Upper lobe of right lung (tissue), 1 donor: ENCODE measurements at places on chromosomes 11 and 22. TPM values are rescaled to one million over a fixed set of nuclear protein-coding genes. Genes with fewer than 3 reads are reported as not detected.

The CRYBB3 gene
- total RNA-seq = 0.72 TPM

GRCh38 chr22:46112405-46112804 lies 37.9 kb upstream of the PPARA start:
- H3K27ac ChIP-seq = peak overlapping the region; percentile 34
- peaks cover 44% of the 10 kb centered on the region for H3K36me3 ChIP-seq
- peaks cover 49% of the 10 kb centered on the region for H3K4me1 ChIP-seq

- no peaks in the 10 kb centered on the region for H3K36me3 ChIP-seq
- peaks cover 18% of the 10 kb centered on the region for H3K27me3 ChIP-seq
- no peak overlapping the region for H3K4me3 ChIP-seq
- no peak overlapping the region for H3K27ac ChIP-seq
- H3K4me1 ChIP-seq = peaks cover 14% of the 10 kb centered on the region
- DNase-seq = no peak
These were observed 1.2 kb downstream of the TUBA8 start for GRCh38 chr22:18111759-18112330.

The DESI1 gene
- 29.5 TPM for total RNA-seq

GRCh38 chr11:37926772-37927171 lies 1328.7 kb upstream of the RAG2 start:
- no peaks in the 10 kb centered on the region for H3K27me3 ChIP-seq
- H3K4me1 ChIP-seq = no peaks in the 10 kb centered on the region
- no peaks in the 10 kb centered on the region for H3K36me3 ChIP-seq
- DNase-seq = no peak

The RSF1 gene
- 62.5 TPM for total RNA-seq

The CATSPER1 gene
- 3.4 TPM for total RNA-seq

GRCh38 chr11:43918662-43919061 lies 23.8 kb upstream of the C11orf96 start:
- peaks cover 19% of the 10 kb centered on the region for H3K4me1 ChIP-seq
- H3K36me3 ChIP-seq = peaks cover 31% of the 10 kb centered on the region
- DNase-seq = no peak
- H3K4me3 ChIP-seq = no peak overlapping the region
- H3K27ac ChIP-seq = no peak overlapping the region

GRCh38 chr11:106585061-106585460 lies 433.2 kb downstream of the GUCY1A2 start:
- H3K4me3 ChIP-seq = no peak overlapping the region
- DNase-seq = no peak
- H3K36me3 ChIP-seq = no peaks in the 10 kb centered on the region

The SLC22A8 gene
- total RNA-seq = not detected

DNA sequence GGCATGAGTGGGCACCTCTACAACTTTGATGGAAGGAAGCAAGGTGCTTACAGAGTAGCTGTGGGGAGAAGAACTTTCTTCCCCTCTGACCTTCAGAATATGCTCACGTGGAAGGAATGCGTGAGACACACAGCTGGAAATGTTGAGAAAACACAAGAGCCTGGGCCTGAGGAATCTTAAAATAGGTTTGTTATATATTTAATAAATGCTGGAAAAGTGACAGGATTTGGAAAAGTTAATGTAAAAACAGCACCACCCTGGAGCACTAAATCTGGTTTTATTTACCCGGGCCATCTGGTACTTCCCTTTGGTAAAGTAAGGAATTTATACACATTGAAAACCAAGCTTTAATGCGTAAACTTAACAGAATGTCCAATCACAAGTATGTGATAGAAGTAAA lies 14.0 kb upstream of the AMPD3 start:
- H3K27me3 ChIP-seq = no peaks in the 10 kb centered on the region
- no peaks in the 10 kb centered on the region for H3K36me3 ChIP-seq
- H3K27ac ChIP-seq = no peak overlapping the region
- H3K4me1 ChIP-seq = no peaks in the 10 kb centered on the region
- DNase-seq = no peak

GRCh38 chr22:45240104-45240809 lies 437 bp downstream of the KIAA0930 start:
- H3K36me3 ChIP-seq = no peaks in the 10 kb centered on the region
- H3K4me3 ChIP-seq = peak overlapping the region; percentile 68
- no peaks in the 10 kb centered on the region for H3K27me3 ChIP-seq
- DNase-seq = peak; percentile 80

The TSPAN18 gene
- 46.4 TPM for total RNA-seq

DNA sequence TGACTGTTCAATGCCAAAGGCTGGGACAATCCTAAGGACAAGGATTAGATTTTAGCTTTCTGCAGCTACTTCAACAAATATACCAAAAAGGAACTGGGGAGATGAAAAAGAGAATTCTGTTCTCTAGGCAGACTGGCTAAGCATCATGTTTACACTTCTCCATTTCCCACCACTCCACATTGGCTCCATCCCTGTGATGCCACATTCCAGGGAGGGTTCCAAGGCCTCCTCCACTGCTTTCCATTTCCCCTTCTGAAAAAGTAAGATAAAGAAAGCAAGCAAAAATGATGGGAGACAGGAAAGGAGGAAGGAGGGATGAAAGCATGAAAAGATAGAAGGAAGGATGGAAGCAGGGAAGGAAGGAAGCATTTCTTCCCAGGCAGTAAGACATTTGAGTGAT lies 315.8 kb downstream of the BLID start:
- no peak for DNase-seq
- no peak overlapping the region for H3K27ac ChIP-seq
- H3K4me3 ChIP-seq = no peak overlapping the region
- no peaks in the 10 kb centered on the region for H3K36me3 ChIP-seq
- H3K4me1 ChIP-seq = no peaks in the 10 kb centered on the region

DNA sequence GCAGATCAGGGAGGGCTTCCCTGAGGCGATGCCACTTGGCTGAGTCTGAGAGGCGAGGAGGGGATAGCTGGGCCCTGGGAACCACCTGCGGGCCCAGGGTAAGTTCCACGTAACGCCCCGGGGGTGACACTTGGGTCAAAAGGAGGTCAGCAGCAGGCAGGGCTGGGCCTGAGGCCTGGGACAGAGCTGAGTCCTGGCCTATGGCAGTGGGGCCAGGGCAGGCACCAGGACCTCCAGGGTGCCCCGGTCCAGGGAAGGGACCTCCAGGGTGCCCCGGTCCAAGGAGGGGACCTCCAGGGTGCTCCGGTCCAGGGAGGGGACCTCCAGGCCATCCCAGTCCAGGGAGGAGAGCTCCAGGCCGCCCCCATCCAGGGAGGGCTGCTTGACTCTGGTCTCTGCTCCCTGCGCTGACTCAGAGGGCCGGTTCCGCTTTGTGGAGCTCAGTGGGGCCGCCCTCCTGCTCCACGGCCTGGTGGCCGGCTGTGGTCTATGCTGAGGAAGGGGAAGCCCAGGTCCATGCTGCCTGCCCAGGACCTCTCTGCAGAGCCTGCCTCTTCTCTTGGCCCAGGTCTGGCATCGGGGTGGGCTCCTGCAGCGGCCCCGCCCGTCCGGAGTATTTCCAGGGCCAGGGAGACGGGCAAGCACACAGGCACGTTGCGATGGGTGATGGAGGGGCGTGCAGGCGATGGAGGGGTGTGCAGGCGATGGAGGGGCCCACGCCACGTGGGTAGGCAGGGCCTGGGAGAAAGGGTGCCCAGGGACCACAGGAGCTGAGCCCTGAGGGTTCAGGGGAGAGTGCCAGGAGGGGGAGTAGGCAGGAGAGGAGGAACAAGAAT lies 19.5 kb upstream of the WNT7B start:
- H3K36me3 ChIP-seq = no peaks in the 10 kb centered on the region
- H3K4me1 ChIP-seq = peaks cover 51% of the 10 kb centered on the region
- no peaks in the 10 kb centered on the region for H3K27me3 ChIP-seq
- H3K27ac ChIP-seq = peak overlapping the region; percentile 83
- H3K4me3 ChIP-seq = no peak overlapping the region

DNA sequence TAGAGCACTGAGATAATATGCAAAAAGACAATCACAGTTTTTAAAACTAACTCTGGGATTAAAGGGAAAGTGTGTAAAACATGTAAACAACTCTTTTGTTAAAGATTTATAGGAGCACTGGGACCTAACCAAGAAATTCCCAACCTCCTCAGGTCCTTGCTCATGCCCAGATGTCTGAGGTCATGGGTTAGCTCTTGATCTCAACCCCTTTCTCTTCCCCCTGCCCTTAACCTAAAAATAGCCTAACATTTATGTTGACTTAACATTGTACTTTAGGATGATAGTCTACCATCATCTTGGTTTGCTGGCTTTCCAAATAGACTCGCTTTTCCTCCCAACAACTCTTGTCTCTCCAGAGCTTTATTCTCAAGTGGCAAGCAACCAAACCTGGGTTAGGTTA lies 258.2 kb upstream of the FAT3 start:
- DNase-seq = no peak
- no peaks in the 10 kb centered on the region for H3K36me3 ChIP-seq
- H3K4me3 ChIP-seq = no peak overlapping the region
- H3K27me3 ChIP-seq = no peaks in the 10 kb centered on the region
- no peak overlapping the region for H3K27ac ChIP-seq

DNA sequence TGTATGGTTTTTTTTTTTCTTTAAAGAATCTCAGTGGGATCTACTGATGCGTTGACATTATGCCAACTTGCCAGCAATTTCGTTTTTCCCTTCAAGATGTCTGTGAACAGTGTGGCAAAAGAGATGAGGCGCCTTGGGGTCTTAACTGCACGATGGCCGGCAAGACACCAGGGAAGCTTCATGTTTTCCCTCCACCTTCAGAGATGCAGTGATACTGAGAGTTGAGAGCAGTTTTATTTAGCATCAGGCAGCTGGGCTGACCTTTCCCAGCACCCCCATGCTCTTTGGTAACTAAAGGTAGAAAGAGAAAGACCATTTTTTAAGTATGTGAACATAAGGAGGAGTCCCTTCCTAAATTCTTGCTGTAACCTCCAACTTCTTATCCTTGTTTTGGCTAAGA lies 11.7 kb upstream of the GRIK4 start:
- no peaks in the 10 kb centered on the region for H3K27me3 ChIP-seq
- H3K4me3 ChIP-seq = no peak overlapping the region
- DNase-seq = no peak
- no peak overlapping the region for H3K27ac ChIP-seq
- no peaks in the 10 kb centered on the region for H3K4me1 ChIP-seq

DNA sequence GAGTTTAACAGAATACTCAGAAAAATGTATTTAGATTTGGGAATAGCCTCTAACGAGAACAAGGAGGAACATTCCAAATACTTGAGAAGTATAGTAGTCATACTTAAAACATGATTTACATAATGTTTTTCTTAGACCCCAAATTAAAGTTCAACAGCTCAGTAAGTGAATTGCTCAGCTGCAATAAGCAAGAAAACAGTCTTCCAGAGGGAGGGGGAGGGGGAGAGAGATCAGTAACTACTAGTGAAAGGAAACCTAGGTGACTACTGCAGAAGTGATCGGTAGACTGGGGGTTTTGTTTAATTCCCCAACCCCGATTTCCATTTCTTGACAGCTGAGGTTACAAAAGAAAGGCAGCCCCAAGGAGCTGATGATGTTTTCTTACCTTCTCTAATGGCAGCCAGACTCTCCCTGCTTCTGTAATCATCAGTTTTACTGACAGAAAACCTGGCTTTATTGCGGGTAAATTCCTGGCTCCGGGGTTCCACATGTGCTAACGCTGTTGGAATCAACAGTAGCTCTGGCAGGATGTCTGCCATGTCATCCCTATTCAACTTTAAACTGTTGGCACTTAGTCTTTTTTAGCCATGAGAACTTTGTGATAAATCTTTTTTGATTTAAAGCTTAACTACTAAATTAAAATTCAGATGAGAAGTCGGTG lies 82.4 kb upstream of the BIRC3 start:
- H3K4me1 ChIP-seq = no peaks in the 10 kb centered on the region
- H3K27me3 ChIP-seq = no peaks in the 10 kb centered on the region
- no peak overlapping the region for H3K27ac ChIP-seq
- peaks cover 15% of the 10 kb centered on the region for H3K36me3 ChIP-seq
- H3K4me3 ChIP-seq = no peak overlapping the region

DNA sequence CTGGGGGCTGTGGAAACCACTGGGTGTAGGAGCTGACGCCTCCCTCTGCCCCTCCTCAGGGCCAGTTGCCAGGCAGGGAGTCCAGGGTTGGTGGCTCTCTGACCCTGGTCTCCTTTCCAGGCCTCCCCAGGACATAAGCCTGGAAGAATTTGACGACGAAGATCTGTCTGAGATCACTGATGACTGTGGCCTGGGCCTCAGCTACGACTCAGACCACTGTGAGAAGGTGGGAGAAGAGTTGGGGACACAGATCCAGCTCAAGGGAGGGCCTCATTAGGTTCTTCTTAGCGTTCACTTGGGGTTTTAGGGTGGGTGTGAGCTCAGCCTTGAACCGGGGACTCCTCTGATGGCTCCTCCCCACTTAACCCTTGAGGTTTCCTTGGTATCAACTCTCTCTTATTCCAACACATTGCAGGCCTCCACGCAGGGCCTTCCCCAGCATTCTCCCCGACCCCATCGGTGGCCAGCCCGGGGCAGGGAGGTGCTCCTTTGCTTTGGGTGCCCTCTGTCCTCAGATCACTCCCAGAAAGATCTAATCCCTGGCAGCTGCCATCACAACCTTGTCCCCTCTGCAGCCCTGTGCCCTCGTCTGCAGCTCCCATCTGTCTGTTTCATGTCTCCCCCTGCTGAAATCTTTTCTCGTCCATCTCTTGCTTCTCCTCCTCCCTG lies 1.2 kb downstream of the MAPK8IP2 start:
- no peak overlapping the region for H3K27ac ChIP-seq
- H3K36me3 ChIP-seq = no peaks in the 10 kb centered on the region
- no peak overlapping the region for H3K4me3 ChIP-seq
- DNase-seq = no peak
- no peaks in the 10 kb centered on the region for H3K4me1 ChIP-seq
- H3K27me3 ChIP-seq = peaks cover 61% of the 10 kb centered on the region

The PRODH gene
- total RNA-seq = 60.9 TPM

DNA sequence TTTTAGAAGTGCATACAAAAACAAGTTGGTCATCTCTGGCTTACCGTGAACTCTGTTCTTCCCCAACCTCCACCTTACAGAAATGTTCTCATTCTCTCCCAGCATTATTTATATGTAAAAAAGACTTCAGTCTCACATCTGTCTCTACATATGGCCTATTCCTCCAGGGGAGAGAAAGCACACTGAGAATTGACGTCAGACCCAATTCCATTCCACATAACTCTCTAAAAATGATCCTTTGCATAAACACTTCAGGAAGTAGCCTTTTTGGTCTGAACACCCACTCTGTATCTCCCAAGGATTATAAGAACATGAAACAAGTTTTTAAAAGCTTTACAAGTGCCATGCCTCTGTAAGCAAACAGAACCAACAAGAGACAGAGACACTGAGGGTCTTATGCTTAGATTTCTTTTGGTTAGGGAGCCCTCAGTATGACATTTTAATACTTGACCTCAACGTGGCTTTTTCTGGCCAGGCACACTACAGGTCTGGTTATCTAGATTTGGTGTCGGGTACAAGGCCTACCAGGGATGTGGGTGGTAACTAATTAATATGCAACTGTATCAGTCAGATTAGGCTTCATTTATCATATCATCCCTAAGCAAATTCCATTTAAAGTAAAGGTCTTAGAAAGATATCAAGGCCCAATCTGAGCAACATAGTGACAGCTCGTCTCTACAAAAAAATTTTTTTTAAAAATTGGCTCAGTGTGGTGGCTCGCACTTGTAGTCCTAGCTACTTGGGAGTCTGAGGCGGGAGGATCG lies 48.5 kb upstream of the PPP2R1B start:
- DNase-seq = no peak
- H3K36me3 ChIP-seq = no peaks in the 10 kb centered on the region
- peaks cover 10% of the 10 kb centered on the region for H3K4me1 ChIP-seq
- no peaks in the 10 kb centered on the region for H3K27me3 ChIP-seq
- no peak overlapping the region for H3K27ac ChIP-seq
- no peak overlapping the region for H3K4me3 ChIP-seq
